GM12878 (cell line): ENCODE measurements at places on chromosomes 4 and X. TPM values are rescaled to one million over a fixed set of nuclear protein-coding genes. Genes with fewer than 3 reads are reported as not detected.

The MXRA5 gene
- 0.03 TPM in 2 replicates for total RNA-seq

- DNase-seq: no peak
Measured at GRCh38 chr4:127491571-127491970, 141.2 kb upstream of the INTU start.

DNA sequence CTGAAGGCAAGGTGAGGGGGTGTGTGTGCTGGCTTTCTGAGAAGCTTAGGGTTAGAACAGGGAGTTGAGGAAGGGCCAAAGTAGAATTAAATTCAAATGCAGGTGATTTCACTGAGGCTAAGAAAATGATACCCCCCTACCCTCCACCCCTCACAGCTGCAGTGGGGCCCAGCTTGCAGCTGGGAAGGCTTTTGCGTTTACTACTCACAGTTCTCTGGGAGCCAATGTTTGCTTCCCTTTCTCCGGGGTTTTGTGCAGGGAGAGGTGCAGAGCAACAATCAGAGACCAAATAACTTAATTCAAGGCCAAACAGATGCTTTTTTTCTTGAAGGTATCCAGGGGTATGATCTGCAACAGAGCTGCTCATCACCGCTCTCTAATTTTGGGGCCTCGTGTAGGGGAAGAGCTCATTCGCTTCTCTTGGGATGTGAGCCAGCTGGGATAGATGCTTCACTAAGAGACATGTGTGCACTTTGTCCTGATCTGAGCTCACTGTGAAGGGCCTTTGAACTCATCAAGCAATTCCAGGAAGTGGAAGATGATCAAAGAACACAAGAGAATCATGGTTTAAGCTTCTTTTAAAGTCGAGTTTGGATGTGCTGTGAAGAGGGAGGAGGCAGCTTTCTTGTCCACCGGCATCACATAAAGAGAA, 122.7 kb upstream of the C1GALT1C1 start:
- no peak for DNase-seq

The TCEAL2 gene
- total RNA-seq: not detected in 2 replicates

The IL13RA1 gene
- 10.6 TPM in 2 replicates for total RNA-seq

The SYTL4 gene
- total RNA-seq: 0.74 TPM in 1 of 2 replicates, not detected in the other

GRCh38 chrX:95057341-95057740, 1383.3 kb downstream of the FAM133A start:
- DNase-seq: no peak

The PLS3 gene
- 161 and 164 TPM in 2 replicates for total RNA-seq

- no peak for DNase-seq
Measured at GRCh38 chrX:81586096-81586495, 384.2 kb downstream of the SH3BGRL start.

- DNase-seq: no peak
Measured at GRCh38 chr4:103292373-103292772, 94.2 kb upstream of the CENPE start.

DNA sequence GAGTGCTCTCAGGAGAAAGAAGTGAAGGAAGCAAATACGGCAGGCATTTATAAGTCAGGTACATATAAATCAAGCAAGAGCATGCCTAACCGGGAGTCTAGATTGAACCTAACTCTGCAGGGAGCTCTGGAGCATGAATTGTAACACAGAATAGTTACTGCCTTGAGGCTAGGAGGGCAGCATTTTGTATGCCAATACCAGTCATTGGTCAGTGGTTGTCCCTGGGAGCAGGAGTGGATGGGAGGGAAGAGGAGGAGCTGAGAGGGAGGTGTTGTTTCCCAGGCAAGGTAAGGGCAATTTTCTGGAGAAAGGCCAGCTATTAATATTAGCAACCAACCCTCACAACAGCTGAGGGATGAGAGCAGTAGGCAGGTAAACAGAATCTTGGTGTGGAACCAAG, 224.7 kb upstream of the DCAF8L1 start:
- no peak for DNase-seq

The SPANXD gene
- total RNA-seq: not detected in 2 replicates
